Calu3 (cell line): ENCODE measurements at places on chromosomes 2 and 18. TPM values are rescaled to one million over a fixed set of nuclear protein-coding genes. Genes with fewer than 3 reads are reported as not detected.

Gene NPPC
- not detected in 2 replicates for total RNA-seq

Gene PPP1R1C
- total RNA-seq, result 2.0 and 2.7 TPM in 2 replicates

DNA sequence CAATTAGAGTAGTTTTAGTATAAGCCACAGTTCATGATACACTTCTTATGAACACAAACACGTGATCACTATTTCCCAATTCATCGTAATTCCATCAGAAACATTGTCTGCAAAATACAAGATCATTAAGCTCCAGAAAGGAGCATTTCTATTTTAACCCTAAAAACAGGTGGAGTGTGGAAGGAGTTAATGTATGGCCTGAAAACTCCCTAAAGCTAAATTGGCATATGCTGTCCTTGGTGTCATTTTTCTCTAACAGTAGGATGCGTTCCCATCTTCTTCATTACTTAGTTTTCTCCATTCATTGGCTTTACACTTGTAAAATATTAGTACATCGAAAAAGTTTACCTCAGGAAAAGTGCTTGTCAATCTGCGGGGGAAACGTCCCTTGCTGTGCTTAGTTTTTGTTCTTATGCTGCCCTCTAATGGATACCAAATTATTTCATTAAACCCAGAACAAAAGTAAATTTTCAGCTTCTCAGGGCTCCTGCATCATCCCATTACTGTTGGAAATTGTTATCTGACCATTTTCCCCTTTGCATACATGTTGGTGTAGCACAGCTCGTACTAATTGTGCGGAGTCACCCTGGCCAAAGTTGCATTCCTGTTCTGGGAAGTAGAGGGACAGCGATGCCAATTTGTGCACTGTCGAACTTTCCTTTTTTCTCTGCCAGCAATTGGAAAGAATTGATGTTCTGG, 153.4 kb downstream of the GPD2 start:
- H3K27me3 ChIP-seq, result no peaks in the 10 kb centered on the region
- H3K4me1 ChIP-seq, result no peaks in the 10 kb centered on the region
- no peak overlapping the region for H3K4me3 ChIP-seq

- H3K27me3 ChIP-seq, result no peaks in the 10 kb centered on the region
- DNase-seq, result no peak
- H3K4me1 ChIP-seq, result no peaks in the 10 kb centered on the region
- no peaks in the 10 kb centered on the region for H3K36me3 ChIP-seq
- H3K27ac ChIP-seq, result no peak overlapping the region
- no peak overlapping the region for H3K4me3 ChIP-seq
Observed at GRCh38 chr2:84116143-84116542, 342.9 kb downstream of the SUCLG1 start.

- no peak overlapping the region for H3K27ac ChIP-seq
- H3K36me3 ChIP-seq, result no peaks in the 10 kb centered on the region
- no peak for DNase-seq
- H3K4me1 ChIP-seq, result no peaks in the 10 kb centered on the region
- peaks cover 9% of the 10 kb centered on the region for H3K27me3 ChIP-seq
- no peak overlapping the region for H3K4me3 ChIP-seq
Observed at GRCh38 chr2:54403512-54404238, 52.5 kb upstream of the SPTBN1 start.
